ENCODE measurements at places on chromosomes 2 and 18.
A peak's percentile ranks its signal among the peaks of the same experiment; 100 is the strongest.

DNA sequence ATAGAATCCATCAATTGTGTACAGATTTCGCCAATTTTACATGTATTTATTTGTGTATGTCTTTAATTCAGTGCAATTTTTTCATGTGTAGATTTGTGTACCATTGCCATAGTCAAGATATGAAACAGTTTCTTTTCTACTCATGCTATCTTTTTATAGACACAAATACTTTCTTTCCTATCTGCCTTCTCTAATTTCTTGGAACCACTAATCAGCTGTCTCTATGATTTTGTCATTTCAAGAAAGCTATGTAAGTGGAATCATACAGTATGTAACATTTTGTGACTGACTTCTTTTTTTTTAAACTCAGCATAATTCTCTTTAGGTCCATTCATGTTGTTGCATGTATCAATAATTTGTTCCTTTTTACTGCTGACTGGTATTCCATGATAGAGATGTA lies 33.3 kb downstream of the KIAA1328 start:
- DNase-seq: no peak

DNA sequence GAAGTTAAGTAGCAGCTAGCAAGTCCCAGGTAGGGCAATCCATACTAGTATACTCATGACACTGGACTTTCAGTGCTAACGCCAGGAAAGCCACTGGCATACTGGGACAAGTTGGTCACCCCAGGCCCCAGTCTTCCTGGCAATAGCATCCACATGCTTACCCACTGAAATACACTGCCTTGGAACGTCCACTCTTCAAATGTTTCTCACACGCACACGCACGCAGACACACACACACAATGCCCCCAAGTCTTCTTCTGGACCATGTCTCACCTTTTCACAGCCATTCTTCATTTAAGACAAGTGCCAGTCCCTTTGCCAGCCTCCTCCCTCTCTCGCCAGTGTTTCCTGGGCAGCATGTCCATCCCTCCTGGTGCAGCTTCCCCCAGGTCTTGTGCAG lies 8.7 kb upstream of the TEX261 start:
- no peak for DNase-seq

GRCh38 chr2:231545105-231545902 lies 15.1 kb upstream of the NMUR1 start:
- no peak for DNase-seq

DNA sequence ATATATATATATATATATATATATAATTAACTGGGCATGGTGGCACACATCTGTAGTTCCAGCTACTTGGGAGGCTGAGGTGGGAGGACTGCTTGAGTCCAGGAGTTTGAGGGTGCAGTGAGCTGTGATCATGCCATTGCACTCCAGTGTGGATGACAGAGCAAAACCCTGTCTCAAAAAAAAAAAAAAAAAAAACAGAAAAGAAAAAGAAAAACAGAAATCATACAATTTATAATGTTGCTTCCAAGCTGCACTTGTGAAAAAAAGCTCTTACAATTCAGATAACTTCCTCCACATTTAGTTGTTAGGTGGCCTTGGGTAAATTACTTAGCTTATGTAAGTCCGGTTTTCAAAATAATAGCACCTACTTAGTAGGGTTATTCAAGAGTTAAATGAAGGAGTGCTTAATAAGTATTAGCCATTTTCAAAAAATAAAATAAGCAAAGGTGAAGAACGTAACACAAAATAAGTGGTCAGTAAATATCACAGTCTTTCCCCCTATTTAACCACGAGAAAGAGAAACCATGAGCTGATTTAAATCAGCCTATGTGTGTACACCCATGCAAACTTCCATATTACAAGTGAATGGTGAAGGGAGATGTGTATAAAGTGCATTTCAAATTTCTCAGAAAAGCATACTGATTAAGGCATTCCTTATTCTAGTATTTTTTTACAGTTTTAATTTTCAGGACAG lies 2.3 kb downstream of the WIPF1 start:
- DNase-seq: no peak

DNA sequence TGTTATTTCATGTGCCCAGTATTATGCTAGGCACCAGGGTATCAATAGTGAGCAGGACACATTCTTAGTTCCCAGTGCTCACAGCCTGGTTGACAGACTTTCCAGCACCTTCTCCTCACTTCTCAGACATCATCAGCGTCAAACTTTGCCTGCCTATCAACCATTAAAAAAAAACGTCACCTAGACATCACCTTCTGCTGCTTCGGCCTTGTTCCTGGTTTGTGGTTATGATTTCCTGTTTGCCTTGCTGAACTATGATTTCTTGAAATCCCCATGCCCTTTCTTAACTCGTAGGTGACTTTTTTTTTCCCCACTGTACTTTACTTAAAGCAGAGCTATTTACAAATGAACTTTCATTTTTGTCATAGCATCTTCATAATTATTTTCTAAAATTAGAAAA lies 60.4 kb upstream of the NABP1 start:
- peak; percentile 35 for DNase-seq

DNA sequence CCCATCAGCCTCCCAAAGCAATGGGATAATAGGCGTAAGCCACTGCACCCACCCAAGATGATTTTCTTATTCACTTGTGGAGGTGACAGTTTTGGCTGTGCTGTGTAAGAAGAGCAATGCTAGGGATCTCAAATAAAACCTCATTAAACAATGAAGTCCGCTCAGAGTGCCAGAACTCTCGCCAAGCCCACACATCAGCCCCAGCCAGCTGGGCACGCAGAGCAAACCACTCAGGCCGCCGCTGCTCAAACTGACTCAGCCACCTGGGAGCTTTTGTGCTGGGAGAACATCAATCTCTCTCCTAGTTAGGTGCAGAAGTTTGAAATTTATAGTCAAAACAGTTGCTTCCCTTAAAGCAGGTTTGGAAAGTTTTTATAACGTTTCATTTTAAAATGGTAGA lies 47.6 kb downstream of the RNF152 start:
- no peak for DNase-seq

- no peak for DNase-seq
Observed at GRCh38 chr2:170391697-170392096, 213.8 kb downstream of the MYO3B start.

- no peak for DNase-seq
Observed at GRCh38 chr2:203740871-203741281, 34.4 kb downstream of the CD28 start.
